ENCODE measurements at places on chromosomes 3 and 15.

DNA sequence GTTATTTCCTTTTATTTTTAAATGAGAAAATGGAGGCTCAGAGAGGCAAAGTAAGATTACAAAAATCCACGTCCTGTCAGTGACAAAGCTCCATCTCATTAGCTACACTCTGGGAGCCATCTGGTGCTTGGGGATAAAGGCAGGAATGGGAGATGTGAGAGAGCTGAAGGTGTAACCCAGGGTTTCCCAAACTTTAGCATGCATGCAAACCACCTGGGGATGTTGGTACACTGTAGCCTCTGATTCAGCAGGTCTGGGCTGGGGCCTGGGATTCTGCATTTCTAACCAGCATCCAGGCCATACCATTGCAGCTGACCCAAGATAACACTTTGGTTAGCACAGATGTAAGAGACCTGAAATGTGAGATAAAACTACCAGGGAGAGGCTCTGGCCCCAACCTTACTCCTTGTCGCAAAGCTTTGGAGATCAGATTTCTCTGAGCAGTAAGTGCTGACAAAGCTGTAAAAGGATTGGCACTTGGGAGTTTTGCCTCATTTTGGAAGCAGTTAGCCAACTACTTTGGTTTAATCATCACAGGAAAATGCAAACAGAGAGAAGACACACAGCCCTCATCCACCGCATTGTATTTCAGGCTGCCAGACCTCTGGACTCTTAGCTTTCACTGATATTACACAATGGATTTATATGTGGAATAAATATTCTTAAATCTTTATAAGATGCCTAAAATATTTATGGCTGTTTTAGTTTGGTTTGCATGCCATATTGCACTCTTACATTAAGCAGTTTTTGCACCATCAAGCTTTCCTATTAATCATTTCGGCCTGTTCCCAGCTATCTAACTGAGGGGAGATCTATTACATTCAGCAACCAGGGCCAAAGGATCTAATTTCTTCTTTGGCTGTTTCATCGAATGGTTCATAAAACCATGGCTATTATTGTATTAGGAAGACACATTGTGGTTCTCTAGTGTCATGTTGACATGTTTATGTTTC, 263.0 kb downstream of the EBLN2 start:
- DNase-seq = no peak

DNA sequence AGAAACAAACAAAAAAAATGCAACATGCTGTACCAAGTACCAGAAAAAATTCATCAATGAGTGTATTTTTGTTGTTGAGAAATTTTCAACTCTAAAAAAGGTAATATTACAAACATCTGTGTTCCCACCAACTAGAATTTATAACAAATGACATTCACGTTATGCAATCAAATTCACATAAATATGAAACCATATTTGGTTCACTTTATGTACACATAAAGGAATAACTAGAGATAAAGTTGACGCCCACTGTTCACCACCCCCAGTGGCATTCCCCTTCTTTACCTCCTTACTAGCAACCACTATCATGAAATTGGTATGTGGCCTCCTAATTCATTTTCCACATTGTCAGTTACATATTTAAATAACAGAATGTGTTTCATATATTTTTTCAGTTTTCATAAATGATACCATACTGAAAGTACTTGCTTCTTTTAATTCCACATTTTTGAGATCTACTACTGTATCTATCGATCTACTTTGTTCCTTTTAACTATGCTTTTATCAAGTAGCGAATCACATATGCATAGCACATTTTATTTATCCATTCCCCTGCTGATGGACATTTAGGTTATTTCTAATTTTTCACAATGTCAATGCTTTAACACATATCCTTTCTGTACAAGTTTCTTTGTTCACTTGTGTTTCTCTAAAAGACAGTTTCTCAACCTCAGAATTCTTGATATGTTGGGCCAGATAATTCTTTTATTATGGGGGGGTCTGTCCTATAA, 34.5 kb downstream of the TBC1D5 start:
- no peak for DNase-seq

DNA sequence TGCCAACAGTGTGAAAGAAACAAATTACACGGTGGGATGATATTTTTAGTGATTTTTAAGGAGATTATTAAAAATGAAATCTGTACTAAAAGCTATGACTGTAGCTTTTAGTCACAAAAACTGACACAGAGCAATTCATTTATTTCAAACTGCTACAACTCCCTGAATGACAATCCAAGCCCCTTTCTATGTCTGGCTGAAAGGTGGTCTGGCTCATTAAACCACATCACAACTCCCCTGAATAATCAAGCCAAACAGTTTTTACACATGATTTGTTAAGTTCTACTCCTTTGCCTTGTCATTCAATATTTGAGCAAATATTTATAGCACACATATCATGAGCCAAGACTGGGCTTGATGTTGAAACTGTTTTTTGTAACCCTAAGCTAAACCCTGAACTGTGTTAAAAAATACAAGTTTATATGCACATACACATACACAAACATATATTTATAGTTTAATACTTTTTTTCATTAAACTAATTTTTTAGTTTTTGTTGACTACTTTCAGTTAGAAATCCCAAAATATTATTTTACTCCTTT, 125.5 kb downstream of the RBMS3 start:
- no peak for DNase-seq

GRCh38 chr3:146517684-146518435, 26.5 kb downstream of the PLSCR1 start:
- DNase-seq = no peak

DNA sequence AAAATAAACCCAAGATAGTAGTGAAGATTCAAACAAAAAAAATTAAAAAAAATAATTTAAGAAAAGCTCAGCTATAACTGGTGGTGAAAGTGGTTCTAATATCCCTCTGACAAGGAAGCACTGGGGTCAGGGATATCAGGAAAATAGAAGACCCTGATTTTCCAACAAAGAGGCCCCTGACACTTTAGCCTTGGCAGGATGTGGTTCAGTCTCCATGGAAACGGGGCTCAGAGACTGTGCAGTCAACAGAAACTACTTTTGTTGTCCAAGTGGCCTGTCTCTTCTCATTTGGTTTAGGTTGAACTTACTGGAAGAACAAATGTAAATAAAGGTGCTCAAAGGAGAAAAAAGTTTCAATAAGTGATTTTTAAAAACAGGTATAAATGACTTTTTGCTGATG, 27.2 kb downstream of the INTS14 start:
- peak; percentile 12 for DNase-seq

GRCh38 chr3:57756528-57757401, 656 bp downstream of the SLMAP start:
- DNase-seq = no peak
